ENCODE measurements at places on chromosomes 7 and 10. TPM values are rescaled to one million over a fixed set of nuclear protein-coding genes. Genes with fewer than 3 reads are reported as not detected.

GRCh38 chr7:39299695-39300094 is 266.5 kb upstream of the YAE1 start:
- DNase-seq = no peak
- H3K27ac ChIP-seq = no peak overlapping the region
- H3K4me1 ChIP-seq = no peaks in the 10 kb centered on the region

DNA sequence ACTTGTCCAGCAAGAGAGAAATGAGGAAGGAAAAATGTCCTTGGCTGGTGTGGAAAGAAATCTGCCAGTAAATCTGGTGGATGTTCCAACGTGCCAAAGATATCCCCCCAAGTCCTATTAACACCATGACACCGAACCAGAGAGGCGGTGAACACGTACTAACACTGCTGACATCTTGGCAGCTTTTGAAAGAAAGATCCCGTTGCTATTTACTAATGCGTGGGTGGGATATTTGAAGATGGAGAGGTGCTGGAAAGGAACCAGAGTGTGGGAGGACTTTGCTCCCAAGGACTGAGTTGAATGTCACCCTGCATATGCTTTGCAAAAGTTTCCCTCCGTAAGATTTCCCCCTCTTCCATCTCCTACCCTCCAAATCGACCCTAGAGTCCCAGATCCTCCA is 7.9 kb downstream of the CCDC3 start:
- DNase-seq = no peak
- H3K4me1 ChIP-seq = no peaks in the 10 kb centered on the region
- H3K27me3 ChIP-seq = peaks cover 4% of the 10 kb centered on the region

GRCh38 chr7:130929896-130930659 is 196.1 kb upstream of the KLF14 start:
- peak overlapping the region; percentile 63 for H3K27ac ChIP-seq
- H3K36me3 ChIP-seq = peaks cover 53% of the 10 kb centered on the region
- H3K4me1 ChIP-seq = peaks cover 26% of the 10 kb centered on the region
- no peak overlapping the region for H3K4me3 ChIP-seq

The EFCAB10 gene
- not detected for total RNA-seq

- H3K4me1 ChIP-seq = no peaks in the 10 kb centered on the region
- H3K27ac ChIP-seq = no peak overlapping the region
- no peaks in the 10 kb centered on the region for H3K36me3 ChIP-seq
- no peak overlapping the region for H3K4me3 ChIP-seq
Measured at GRCh38 chr7:138712652-138713051, 11.5 kb upstream of the SVOPL start.

DNA sequence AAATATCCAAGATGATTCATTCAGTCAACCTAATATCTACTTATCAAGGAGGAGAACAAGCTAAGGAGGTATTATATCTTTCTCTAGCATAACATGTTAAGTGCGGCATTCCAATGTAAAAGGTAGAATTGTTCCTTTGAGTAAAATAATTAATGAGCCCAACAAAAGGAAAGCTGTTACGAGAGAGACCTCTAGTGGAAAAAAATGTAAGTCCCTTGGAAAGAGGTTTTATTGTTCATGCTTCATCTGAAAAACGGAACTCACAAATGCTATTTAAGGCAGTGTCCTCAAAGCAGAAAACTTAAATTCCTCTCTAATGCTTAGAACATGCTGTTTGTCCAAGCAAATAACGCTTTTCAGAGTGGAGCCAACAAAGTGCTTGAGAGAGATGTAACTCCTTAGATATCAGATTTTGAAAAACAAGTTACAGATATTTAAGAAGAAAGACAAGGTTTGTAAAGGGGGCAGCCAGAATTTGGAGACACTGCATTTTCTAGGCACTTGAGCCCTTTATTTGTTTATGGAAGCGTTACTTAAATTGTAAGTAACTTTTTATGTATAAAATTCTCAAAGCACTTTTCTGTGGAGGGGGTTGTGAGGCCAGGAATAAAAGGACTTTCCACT is 119.9 kb downstream of the TFEC start:
- DNase-seq = no peak
- H3K27ac ChIP-seq = no peak overlapping the region
- no peak overlapping the region for H3K4me3 ChIP-seq
- no peaks in the 10 kb centered on the region for H3K27me3 ChIP-seq

The AMZ1 gene
- total RNA-seq = 2.5 TPM

The PAX2 gene
- total RNA-seq = not detected

The PPP1R9A gene
- under 0.01 TPM for total RNA-seq

DNA sequence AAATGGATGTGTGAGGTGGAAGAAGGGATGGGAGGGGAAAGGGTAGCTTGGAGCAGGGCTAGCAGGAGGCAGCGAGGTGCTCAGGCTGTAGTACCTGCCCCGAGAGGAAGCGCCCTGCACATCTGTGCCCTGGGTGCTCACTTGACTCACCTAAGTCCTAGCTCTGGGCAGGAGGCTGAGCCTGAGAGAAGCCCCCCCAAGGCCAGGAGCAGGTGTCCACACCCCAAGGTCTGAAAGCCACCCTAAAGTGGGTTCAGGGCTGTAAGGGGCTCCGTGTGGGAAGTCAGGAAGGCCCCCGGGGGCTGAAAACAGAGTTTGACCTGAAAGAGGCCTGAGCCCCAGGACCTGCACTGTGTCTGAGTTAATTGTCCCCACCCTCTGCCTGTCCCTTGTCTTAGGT is 95.8 kb upstream of the PODXL start:
- no peak overlapping the region for H3K4me3 ChIP-seq
- no peaks in the 10 kb centered on the region for H3K36me3 ChIP-seq
- no peaks in the 10 kb centered on the region for H3K27me3 ChIP-seq
- peaks cover 11% of the 10 kb centered on the region for H3K4me1 ChIP-seq
- H3K27ac ChIP-seq = no peak overlapping the region
- DNase-seq = no peak

GRCh38 chr7:148115308-148115707 is 475.3 kb upstream of the C7orf33 start:
- no peak overlapping the region for H3K27ac ChIP-seq
- no peaks in the 10 kb centered on the region for H3K36me3 ChIP-seq
- DNase-seq = no peak
- H3K4me1 ChIP-seq = no peaks in the 10 kb centered on the region

GRCh38 chr10:81135851-81136250 is 598.1 kb downstream of the SH2D4B start:
- H3K36me3 ChIP-seq = no peaks in the 10 kb centered on the region
- no peak overlapping the region for H3K4me3 ChIP-seq
- H3K4me1 ChIP-seq = no peaks in the 10 kb centered on the region
- H3K27me3 ChIP-seq = no peaks in the 10 kb centered on the region
- DNase-seq = no peak

The CYP3A7 gene
- total RNA-seq = not detected

DNA sequence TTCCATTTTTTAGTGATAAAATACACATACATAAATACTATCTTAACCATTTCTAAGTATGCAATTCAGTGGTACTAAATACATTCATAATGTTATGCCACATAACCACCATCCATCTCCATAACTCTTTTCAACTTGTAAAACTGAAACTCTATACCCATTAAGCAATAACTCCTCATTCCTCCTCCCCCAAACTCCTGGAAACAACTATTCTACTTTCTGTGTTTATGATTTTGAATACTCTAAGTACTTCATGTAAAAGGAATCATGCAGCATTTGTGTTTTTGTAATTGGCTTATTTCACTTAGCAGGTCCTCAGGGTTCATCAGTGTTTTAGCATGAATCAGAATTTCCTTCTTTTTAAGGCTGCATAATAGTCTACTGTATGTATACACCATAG is 131.8 kb downstream of the TES start:
- no peak for DNase-seq
- H3K27ac ChIP-seq = no peak overlapping the region
- H3K4me1 ChIP-seq = peaks cover 16% of the 10 kb centered on the region
- no peak overlapping the region for H3K4me3 ChIP-seq
- no peaks in the 10 kb centered on the region for H3K27me3 ChIP-seq

The UCMA gene
- not detected for total RNA-seq

DNA sequence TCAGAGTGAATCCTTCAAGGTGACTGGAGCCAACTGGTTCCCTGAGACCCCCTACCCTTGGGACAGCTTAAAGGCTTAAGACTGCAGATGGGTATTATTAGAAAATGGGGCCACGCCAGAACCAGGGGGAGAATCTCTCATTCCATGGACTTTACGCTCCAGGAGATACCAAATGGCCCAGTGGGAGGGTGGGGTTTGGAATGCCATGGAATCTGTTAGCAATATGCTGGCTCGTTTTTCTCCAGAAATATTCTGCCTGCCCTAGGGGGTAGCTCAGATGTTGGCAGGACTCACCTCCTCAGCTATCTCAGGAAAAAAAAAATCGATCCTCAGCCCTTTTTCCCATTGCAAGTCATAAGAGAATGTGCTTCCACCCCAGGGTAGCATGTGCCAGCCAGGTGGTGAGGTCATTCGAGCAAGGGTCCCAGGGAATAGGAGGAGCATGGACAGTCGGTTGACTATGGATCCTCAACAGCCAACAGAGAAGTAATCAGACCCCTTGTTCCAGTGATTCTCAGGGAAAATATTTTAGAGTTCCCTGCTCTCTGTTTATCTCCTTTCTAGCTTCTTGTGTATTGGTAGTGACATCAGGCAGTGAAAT is 22.9 kb downstream of the SVIL start:
- peaks cover 3% of the 10 kb centered on the region for H3K4me1 ChIP-seq
- no peaks in the 10 kb centered on the region for H3K36me3 ChIP-seq
- DNase-seq = no peak
- H3K27ac ChIP-seq = no peak overlapping the region

Measured in osteoblast (primary cell).